ENCODE measurements at places on chromosomes 2 and 18.

GRCh38 chr2:193279361-193279760 lies 1084.6 kb upstream of the TMEFF2 start:
- no peak for DNase-seq

DNA sequence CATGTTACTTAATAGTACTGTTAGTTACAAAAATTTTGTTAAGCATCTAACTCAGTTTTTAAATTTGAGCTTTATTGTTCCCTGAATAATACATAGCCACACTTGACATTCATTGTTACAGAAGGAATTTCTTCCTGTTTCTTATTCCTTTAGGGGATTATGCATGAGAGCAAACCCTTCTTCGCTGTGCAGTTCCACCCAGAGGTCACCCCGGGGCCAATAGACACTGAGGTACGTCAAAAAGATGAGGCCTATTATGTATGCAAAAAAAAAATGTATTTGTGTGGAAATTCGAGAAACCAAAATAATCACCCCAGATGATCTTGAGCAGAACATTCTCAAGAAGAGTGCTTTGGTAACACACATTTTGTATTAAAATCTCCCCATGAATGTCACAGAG lies 36.3 kb downstream of the CPS1 start:
- no peak for DNase-seq

DNA sequence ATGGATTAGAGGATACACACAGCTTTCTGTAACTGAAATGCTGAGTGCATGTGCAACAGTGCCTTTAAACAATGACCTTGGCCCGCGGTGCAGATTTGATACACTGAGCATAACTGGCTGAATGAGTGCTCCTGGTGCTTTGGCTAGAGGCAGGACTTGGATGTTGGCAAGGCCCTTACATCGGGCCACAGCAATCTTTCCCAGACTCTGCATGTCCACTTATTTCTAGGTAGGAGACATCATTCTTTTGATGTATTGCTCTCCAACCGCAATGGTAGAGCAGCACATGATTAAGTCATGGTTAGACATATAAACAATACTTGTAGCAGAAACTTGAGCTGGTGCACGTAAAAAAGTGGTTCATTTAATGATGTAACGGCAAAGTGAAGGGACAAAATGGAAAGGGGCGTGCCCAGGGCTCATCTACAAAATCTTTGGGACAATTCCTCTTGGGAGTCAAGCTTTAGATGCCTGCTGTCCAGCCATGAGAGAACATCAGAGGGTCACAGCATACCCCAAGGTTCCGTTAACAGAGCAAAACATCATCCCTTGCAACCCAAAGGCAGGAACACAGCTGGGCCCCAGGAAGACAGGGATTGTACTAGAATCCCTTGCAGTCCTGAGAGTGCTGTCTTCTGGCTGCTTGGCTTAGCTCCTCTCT lies 43.4 kb downstream of the RAB31 start:
- no peak for DNase-seq

DNA sequence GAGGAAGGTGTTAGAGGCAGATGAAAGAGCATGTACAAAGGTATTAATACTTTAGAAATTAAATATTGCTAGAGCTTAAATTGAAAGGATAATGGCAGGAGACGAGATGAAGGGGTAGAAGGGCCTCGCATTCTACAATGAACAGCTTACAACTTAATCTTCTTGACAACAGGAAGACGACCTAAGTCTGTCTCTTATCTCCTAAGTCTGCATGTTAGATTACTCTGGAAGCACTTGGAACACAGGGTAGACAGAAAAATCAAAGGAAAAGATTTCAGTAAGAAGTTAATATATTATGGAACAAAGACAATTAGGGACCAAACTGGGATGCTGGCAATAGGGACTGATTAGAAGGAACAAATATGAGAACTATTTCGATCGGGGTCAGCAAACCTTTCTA lies 34.9 kb downstream of the SMC6 start:
- no peak for DNase-seq

DNA sequence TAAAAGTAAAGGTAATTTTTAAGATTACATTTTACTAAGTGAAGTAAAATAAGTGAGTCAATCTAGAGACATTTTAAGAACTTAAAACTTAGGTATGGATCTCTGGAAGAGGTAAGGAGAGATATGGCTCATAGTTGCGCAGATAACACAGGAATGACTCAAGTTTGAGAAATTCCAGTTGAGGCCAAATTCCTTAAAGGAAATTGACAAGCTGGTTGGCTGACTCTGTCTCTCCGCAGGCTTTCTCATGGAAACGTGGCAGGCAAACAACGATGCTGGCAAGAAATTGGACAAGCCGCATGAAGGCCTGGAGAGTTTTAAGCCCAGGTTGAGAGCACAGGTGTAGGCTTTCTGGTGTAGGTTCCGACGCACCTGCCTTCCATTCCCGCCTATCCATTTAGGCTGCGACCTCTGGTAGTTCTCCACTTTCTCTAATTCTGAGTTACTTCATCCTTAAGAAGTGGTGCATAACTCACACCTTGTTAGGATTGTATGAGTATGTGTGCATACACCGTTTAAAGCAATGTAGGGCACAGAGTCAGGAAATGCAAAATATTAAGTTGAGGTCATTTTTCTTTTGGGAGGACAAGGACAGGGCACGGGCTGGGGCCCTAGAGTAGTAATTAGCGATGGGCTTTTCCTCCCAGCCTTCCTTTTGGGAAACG lies 589 bp upstream of the DAW1 start:
- DNase-seq, result no peak
